Activated CD4-positive, alpha-beta T cell treated with anti-CD3 and anti-CD28 coated beads, Interleukin-2, amount 10 ng/mL, durations not matched to agents 7 days and 5 days (primary cell): ENCODE measurements at places on chromosomes 16 and 17. TPM values are rescaled to one million over a fixed set of nuclear protein-coding genes. Genes with fewer than 3 reads are reported as not detected.

GSG1L gene
- not detected for total RNA-seq

NAT9 gene
- 28.6 TPM for total RNA-seq

TBC1D3 gene
- not detected for total RNA-seq

SYT17 gene
- not detected for total RNA-seq

- no peaks in the 10 kb centered on the region for H3K27me3 ChIP-seq
- DNase-seq = no peak
- H3K4me3 ChIP-seq = no peak overlapping the region
- H3K36me3 ChIP-seq = peaks cover 21% of the 10 kb centered on the region
Measured at GRCh38 chr17:77427391-77427991, 286.7 kb downstream of the SEC14L1 start.

DNA sequence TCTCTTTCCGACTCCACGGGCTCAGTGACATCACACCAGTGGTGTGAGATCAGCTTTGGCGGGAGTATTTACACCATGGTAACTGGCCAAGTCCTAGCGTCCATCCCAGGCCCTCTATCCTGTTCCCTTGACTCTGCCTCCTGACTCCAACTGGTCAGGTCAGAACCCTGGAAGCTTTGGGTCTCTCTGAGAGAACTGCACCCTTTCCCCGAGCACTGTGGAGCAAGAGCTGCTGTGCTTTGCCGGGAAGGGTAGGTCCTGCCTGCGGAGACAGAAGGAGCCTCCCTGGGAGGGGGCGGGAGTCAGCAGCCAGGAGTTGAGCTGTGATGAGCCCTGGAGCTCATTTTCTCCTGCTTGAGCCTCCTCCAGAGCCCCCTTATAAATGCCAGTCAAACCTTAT lies 212.1 kb upstream of the TNRC6C start:
- H3K36me3 ChIP-seq = no peaks in the 10 kb centered on the region
- no peak for DNase-seq
- no peak overlapping the region for H3K27ac ChIP-seq
- no peaks in the 10 kb centered on the region for H3K4me1 ChIP-seq

GRCh38 chr16:57606847-57607501 lies 21.5 kb upstream of the ADGRG1 start:
- H3K27ac ChIP-seq = peak overlapping the region; percentile 58
- H3K27me3 ChIP-seq = peaks cover 3% of the 10 kb centered on the region
- no peaks in the 10 kb centered on the region for H3K36me3 ChIP-seq
- H3K4me3 ChIP-seq = no peak overlapping the region

DNA sequence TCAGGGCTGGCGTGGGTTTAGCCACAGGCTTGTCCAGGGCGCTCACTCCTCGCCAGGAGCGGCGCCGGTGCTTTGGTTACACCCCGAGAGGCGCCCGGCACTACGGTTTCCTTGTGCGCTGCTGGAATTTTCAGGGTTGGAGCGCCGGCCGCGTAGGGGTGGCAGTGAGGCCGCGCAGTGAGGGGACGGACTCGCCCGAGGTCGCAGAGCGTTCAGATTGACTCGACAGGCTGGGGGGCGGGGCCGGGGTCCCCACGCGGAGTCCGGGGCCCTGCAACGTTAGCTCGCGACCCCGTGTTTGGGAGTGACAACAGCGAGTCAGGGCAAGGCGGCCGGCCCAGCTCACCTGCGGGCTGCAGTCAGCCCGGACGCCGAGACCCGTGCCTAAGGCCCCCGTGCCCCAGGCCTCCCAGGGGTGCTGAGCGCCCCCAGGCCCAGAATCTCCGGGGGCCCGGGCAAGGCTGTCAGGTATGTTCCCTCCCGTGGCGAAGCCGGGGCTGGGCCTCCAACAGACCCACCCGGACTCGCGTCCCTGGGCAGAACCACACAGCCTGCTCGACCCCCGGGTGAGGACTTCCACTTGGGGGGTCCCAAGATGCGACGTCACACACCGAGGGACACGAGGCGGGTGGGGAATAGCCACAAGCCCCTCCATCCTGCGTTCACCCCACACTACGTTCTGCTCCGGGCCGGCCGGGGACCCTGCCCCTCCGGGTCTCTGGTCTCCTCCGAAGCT lies 1.3 kb upstream of the ACTG1 start:
- DNase-seq = peak; percentile 41
- peaks cover 40% of the 10 kb centered on the region for H3K36me3 ChIP-seq

GRCh38 chr17:16329519-16330271 lies 23.6 kb downstream of the CENPV start:
- DNase-seq = no peak
- no peaks in the 10 kb centered on the region for H3K4me1 ChIP-seq
- no peaks in the 10 kb centered on the region for H3K36me3 ChIP-seq
- no peak overlapping the region for H3K27ac ChIP-seq
- H3K27me3 ChIP-seq = no peaks in the 10 kb centered on the region

GRCh38 chr17:46027048-46027975 lies 28.3 kb downstream of the STH start:
- H3K4me3 ChIP-seq = no peak overlapping the region
- H3K36me3 ChIP-seq = peaks cover 39% of the 10 kb centered on the region
- peak overlapping the region; percentile 73 for H3K27ac ChIP-seq
- no peaks in the 10 kb centered on the region for H3K27me3 ChIP-seq
- DNase-seq = no peak

DNA sequence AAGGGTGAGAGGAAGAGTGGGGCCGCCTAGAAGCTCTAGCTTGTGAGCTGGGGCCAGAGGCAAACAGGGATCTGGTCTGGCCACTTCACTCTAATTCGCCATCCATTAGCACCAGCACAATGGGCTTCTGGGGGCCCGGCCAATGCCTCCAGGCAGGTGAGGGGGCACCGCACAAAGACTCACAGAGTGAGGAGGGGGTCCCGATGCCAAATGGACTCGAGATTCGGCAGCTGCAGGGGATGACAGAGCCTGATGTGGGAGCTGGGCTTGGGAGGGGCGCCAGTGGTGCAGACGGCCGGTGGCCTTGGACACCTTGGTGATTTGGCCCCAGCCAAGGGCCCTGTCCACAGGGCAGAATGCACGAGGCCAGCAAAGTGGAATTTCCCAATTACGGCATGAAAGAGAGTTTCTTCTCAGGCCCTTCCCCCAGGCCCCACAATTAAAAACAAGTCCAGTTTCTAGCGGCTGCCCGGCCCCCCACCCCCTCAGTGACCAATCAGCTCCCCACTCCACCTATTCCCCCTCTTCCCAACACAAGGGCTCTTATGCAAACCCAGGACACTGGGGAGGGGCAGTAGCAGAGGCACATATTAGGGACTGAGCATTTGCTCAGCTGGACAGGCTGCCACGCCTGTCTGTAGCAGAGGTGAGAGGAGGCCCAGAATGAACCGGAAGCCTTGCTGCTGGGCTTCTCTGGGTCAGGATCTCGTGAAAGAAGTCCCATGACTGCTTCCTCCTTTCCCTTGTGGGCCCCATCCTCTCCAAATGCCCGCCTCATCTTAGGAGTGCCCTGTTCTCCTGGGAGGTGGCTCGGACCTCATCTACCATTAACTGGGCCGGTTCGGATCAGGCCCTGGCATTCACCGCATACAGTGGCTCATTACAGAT lies 39.4 kb upstream of the MTSS2 start:
- DNase-seq = no peak
- H3K4me1 ChIP-seq = peaks cover 2% of the 10 kb centered on the region
- peak overlapping the region; percentile 31 for H3K27ac ChIP-seq
- peaks cover 13% of the 10 kb centered on the region for H3K36me3 ChIP-seq
- H3K27me3 ChIP-seq = no peaks in the 10 kb centered on the region

DNA sequence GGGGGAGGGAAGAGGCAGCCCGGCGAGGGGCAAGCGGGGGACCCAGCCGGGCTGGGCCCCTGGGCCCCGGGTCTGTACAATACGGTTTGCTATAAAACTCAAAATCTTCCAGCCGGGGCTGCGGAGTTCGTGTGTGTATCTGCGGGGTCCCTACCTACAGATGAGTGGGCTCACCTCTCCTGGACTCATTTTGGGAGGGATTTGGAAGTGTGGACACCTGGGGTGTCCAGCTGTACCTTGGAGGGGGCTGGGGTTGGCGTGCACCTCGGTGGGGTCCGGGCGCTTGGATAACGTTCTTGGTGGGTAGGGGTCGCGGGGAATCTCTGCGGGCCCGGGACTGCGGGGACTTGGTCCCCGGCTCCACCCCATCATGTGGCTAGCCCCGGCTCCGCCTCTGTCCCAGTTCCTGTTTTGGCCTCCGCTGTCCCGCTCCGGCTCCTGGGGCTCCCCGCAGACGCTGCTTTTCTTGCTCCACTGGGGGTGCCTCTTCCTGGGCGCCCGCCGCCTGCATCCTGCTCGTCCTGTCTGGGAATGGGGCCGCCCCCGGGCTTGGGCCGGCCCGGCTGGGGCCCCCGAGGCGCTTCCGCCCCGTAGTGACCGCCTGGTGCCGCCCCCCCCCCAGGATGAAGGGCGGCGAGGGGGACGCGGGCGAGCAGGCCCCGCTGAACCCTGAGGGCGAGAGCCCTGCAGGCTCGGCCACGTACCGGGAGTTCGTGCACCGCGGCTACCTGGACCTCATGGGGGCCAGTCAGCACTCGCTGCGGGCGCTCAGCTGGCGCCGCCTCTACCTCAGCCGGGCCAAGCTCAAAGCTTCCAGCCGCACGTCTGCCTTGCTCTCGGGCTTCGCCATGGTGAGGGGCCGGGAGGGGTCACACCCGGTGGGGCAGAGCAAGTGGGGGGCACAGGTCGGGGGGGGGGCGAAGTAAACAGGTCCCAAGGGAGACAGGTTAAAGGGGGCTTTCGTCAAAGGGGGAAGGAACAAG lies at the start of gene ORAI3:
Gene ORAI3, plus strand, starts transcription at position 402 of the 983 bp plus-strand sequence. Its CDS starts 222 bp downstream, at position 624.
- H3K4me3 ChIP-seq = peak within 1 kb of the TSS; percentile 91
- peaks cover 23% of the 10 kb centered on the region for H3K36me3 ChIP-seq
- no peaks in the 10 kb centered on the region for H3K27me3 ChIP-seq
- peaks cover 31% of the 10 kb centered on the region for H3K4me1 ChIP-seq
- H3K27ac ChIP-seq = peak within 1 kb of the TSS; percentile 85

DNA sequence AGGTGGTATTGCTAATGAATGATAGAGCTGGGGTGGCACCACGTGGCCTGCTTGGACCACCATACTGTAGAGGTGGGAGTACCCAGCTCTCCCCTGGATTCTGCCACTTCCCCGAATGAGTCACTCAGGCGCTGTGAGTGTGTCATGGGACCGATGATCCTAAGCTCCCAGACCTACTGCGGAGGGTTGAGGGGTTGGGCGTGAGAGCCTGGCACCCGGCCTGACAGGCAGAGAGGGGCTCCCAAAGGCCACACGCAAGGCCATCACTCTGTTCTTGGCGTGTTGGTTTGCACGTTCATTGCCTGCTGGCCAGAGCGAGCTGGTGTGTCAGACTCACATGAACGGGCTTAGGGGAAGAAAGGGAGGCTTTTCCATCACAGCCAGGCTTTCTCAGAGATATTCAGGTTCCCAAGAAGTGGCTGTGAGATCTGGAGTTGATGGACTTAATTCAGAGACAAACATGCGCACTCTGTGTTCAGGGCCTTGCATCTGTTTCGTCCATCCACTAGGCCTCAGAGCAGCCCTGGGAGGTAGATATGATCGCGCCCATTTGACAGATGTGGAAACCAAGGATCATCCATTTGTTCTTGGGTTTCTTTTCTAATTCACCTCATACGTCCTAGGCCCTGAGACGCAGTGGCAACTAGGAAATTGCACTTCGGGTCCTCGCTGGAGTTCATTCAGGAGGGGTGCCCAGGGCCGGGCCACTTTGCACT lies 41.4 kb downstream of the CMIP start:
- H3K27me3 ChIP-seq = no peaks in the 10 kb centered on the region
- no peak for DNase-seq
- no peak overlapping the region for H3K27ac ChIP-seq
- H3K36me3 ChIP-seq = peaks cover 4% of the 10 kb centered on the region
- peaks cover 38% of the 10 kb centered on the region for H3K4me1 ChIP-seq
- no peak overlapping the region for H3K4me3 ChIP-seq

DNA sequence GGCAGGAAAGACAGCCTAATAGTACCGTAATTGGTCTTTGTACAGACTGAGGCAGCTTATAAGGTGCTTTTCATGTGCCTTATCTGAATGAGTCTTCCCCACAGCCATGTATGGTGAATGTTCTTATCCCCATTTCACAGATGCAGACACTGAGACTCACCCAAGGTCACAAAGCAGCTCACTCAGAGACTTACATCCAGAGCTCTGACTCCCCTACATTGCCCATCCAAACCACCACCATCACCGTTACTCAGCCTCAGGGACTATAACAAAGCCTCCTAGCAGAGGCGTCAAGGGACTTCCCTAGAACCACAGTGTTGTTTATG lies 627 bp upstream of the GPR179 start:
- no peak for DNase-seq
- no peaks in the 10 kb centered on the region for H3K27me3 ChIP-seq
- no peak overlapping the region for H3K27ac ChIP-seq
- no peaks in the 10 kb centered on the region for H3K36me3 ChIP-seq

- no peak for DNase-seq
- no peaks in the 10 kb centered on the region for H3K4me1 ChIP-seq
Measured at GRCh38 chr16:63617990-63618763, 1503.7 kb downstream of the CDH11 start.

DNA sequence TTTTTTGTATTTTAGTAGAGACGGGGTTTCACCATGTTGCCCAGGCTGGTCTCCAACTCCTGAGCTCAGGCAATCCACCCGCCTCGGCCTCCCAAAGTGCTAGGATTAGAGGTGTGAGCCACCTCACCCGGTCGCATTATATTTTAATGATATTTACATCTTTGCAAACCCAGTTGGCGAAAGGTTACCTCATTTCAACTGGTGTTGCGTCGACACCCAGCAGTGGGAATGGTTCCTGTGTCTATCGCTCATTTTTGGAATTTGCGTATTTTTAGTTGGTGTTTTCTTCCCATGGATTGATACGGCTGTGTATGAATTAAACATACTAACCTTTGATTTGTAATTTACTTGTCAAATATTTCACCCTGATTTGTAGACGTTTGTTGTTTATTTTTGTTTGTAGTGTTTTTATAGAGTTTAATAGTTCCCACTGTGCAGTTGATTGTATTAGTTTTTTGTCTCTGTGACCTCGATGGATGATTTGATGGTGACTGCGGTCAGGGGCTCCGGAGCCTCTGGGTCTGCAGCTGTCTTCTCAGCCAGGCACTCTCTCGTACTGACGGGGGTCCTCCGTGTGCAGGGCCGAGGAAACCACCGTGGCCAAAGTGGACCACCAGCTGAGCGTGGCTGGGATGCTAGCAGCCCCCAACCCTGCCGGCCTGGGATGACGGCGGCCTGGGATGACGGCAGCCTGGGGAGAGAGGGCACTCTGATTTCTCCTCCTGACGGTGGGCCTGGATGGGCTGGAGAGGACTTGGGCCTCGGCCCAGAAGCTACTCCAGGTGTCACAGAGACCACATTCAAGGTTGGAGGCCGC lies 4.0 kb downstream of the CD7 start:
- H3K4me3 ChIP-seq = no peak overlapping the region
- peaks cover 21% of the 10 kb centered on the region for H3K4me1 ChIP-seq
- H3K27me3 ChIP-seq = peaks cover 2% of the 10 kb centered on the region
- H3K27ac ChIP-seq = no peak overlapping the region
